Stimulated activated CD4-positive, alpha-beta T cell treated with anti-CD3 and anti-CD28 coated beads, Interleukin-12 subunit alpha, Interleukin-12 subunit beta, amount 100 ng/mL, for 24 hours (primary cell): ENCODE measurements at places on chromosomes 7 and 10.

DNA sequence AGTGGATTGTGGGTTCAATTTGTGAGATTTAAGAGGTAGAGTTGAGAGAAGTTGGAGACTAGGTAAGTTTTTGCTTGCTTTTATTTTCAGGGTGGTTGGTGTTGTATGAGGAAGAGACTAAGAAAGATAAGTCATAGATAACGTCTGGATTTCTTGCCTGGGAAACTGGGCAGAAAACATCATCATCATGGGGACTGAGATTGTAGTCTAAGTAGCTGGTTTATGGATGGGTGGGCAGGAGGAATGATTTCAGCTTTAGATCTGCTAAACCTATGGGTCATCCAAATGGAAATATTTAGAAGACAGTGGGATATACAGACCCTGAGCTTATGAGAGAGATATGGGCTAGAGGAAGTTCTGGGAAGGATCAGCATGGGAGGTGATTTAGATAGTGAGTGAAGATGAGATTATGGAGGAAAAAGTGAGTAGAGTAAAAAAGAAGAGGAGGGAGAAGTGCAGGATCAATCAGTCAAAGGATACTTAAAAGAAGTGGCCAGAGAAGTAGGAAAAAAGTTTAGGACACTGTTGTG lies 169.8 kb downstream of the WNT2 start:
- no peak for DNase-seq

DNA sequence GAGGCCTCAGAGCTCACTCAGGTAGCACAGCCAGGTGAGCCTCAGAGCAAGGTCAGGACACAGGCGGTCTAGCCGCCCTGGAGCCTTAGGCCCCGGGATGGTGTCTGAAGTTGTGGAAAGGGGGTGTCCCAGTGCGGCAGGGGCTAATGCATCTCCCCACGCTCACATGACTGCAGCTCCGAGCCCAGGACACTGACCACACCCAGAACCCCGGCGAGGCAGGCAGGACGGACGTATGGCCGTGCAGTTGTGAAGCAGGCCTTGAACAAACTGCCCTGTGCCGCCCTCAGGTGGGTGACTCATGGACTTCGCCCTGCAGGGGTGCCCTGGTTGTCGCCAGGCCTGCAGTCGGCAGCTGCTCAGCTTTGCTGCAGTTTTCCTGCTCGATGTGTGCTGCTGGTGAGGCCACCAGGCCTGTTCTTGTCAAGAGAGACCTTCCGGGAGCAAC lies 5.0 kb upstream of the PRKAR1B start:
- DNase-seq: no peak

- DNase-seq: no peak
These were observed 182.2 kb downstream of the GNAI1 start for GRCh38 chr7:80316811-80317210.

- no peak for DNase-seq
These were observed 95.7 kb downstream of the DNAJB6 start for GRCh38 chr7:157432541-157432956.

DNA sequence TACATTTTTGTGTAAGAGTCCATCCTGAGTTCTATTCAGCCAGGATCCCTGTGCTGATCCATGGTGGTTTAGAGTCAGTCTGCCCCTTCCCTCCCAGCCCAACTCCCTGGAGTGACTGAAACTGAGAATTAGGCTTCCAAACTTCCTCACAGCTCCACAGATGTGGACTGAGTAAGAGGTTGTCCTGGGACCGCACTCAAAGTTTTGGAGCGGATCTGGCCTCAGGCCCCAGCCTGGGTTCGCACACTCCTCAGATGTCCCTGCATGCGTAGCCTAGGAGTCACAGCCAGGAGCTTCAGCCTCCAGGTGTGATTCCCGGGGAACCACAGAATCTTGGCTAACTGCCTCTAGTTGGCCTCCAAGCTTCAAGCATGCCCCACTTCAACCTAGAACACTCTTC lies 218.1 kb downstream of the C7orf25 start:
- DNase-seq: no peak
